LoVo (cell line): ENCODE measurements at places on chromosomes 2 and 18.

GRCh38 chr2:169528271-169528701 lies 18.8 kb downstream of the KLHL41 start:
- DNase-seq = peak; percentile 41

DNA sequence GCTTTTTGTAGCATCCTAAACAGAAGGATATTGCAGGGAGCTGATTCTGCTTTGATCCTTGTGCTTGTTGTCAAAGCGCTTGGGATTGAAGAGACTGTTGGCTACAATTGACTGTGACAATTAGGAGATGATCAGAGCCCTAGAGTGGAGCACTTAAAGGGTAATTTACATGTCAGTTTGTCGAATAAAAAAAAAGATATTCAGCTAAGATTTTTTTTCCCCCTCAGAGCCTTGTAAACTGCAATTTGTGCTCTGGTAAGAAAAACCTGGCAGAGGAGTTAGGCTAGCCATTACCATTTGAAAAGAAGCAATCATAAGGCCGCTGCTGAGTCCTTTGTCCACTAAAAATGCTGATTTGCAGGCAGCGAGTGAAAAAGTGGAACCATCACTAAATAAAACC lies 47.8 kb upstream of the ZEB2 start:
- DNase-seq = no peak

DNA sequence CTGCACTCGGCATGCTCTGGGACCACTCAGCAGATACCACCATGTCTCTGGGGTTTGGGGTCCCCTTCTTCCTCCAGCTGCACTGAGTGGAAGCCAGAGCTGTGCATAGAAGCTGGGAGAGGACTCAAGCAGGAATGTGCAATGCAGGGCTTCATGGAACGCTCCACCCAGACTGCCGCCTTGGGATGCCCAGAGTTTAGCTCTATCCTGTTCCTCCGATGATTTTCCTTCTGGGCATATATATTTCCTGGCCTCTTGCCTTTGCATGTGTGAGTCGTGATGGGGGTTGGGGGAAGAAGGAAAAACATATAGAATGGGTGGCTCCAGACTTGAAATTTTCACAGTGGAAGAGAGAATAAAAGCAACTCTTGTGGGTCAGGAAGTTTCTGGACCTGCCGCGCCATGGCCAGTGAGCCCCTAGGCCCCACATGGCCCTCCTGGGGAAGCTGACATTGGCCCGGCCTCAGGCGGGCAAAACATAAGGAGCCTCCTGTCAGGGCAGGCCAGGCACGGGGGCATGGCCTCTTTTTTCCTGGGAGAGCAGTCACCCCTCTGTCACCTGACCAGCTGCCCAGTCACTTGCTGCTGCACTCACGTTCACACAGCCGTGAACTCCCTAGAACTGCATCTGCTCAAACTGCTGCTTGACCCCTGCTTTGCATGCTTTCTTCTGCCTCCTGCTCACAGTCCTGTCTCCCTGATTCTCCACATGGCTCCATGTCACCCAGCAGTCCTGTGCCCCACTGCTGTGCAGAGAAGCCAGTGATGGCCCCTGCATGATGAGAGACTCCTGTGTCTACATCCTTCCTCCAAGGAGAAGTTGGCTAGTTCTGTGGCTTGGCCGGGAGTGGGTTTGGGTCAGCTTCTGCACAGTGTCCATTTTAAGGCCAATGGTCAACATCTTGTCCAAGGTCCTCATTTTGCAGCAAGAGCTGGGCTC lies 197.8 kb downstream of the CTIF start:
- DNase-seq = no peak

DNA sequence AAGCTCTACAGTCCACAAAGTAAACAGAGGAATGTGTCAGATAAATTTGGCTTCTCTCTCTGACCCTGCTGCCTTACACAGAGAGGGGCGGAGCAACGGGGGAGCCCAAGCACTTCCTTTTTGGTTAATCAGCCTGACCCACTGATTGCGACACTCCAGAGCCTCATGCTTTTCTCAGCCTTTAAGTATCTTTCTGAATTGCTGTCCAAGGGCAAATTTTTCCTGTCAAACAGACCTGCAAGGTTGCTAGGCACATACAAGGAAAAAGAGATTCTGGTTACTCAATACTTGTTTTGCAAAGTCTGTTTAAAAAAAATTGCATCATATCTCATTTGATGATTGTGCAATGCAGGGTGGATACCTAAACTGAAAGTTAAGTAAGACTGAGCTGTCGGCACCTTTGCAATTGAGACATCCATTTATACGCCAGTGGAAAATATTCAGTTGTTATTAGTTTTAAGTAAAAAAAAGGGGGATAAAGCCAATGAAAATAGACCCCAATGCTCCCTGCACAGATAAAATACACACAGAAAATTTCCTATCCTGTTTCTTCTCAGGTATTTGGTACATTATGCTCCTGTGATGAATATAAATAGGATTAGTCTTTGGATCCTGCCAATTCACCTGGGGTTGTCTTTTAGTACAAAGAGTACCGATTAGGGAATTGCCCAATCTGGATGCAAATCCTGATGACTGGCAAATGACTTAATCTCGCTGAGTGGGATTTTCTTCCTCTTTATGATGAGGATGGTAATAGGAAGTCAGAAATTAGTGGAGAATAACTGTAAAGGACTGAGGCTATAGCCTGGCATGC lies 260.2 kb upstream of the TRIB2 start:
- peak; percentile 64 for DNase-seq

DNA sequence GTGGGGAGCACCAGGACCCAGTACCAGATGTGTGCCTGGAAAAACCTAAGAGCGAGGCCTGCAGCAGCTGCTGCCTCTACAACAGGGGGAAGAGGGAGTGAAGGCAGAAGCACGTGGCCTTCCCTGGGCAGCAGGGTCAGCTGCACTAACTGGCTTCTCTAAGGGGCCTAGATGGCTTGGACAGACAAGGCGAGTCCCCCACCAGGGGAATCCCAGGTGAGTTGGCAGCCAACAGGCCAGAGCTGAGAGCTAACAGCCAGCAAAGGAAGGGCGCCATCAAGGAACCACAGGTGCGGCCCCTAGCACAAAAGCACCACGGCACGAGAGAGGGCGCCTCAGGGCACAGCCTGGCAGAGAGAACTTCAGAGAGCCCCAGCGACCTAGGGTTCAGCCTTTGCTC lies 19.8 kb upstream of the MAL start:
- DNase-seq = no peak

DNA sequence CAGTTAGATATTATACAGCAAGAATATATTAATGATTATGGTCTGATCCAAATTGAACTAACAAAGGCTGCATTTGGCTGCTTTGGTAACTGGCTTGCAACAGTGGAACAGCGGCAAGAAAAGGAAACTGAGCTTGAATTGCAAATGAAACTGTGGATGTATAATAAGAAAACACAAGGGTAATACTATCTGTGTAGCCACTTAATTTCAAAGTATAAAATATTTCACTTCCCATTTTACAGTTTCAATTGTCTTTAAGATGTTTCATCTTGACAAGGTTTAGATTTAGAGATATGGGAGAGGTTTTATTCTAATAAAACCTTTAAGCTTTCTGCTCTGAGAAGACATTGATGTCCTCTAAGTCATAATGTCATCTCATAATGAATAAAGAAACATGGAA lies 23.8 kb downstream of the WDR75 start:
- no peak for DNase-seq

GRCh38 chr2:207289295-207290018 lies 123.7 kb upstream of the KLF7 start:
- no peak for DNase-seq

- DNase-seq = no peak
Observed at GRCh38 chr2:151823651-151824050, 4.6 kb downstream of the ARL5A start.

- no peak for DNase-seq
Observed at GRCh38 chr2:106570316-106570715, 83.2 kb downstream of the CD8B2 start.

GRCh38 chr2:64608867-64609226 lies 44.9 kb downstream of the SERTAD2 start:
- DNase-seq = no peak

GRCh38 chr2:237863689-237864443 lies 4.4 kb downstream of the RAMP1 start:
- DNase-seq = no peak

- no peak for DNase-seq
Observed at GRCh38 chr18:8224576-8224975, 384.7 kb upstream of the RAB12 start.

- DNase-seq = no peak
Observed at GRCh38 chr2:63372549-63372948, 215.7 kb downstream of the WDPCP start.

DNA sequence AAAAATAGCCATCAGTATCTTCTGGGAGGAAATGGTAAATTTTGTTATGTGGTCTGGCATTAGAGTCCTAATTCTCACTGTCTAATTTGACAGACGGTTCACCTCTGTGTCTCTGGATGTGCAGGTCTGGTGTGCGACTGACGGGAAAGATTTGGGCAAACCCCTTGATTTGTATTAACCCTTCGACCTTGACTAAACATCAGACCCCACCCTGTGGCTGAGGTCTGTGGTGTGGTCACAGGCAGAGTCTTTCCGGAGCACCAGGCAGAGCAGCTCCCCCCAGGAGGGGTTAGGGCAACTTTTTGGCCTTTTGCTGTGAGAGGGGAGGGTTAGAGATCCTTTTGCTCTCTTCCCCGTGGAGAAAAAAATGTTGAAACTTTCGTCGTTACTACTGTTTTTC lies 6.4 kb downstream of the TWIST2 start:
- no peak for DNase-seq

GRCh38 chr18:63907664-63908063 lies at the start of gene SERPINB10:
SERPINB10 (plus strand) TSS chr18:63907958; CDS start chr18:63915511, 7,553 bp downstream.
- no peak for DNase-seq

- DNase-seq = no peak
Observed at GRCh38 chr2:236444187-236444586, 125.4 kb upstream of the ACKR3 start.

DNA sequence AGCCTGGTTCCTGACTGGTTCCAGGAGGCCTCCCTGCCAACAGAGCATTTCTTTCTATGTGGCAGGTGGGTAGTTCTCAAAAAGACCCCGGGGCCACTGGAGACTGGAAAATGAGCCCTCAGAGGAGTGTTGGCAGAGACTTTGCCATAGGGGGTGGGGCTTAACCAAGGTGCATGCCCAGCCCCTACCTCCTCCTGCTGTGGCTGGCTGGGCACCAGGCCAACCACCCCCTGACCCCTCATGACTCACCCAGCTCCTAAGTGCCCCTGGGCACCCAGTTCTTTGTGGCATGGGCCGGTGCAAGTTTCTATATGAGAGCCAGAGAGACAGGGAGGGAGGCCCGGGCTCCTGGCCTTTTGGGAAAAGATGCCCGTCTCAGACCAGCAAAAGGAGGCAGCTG lies 98.2 kb upstream of the SMAD2 start:
- DNase-seq = no peak

GRCh38 chr2:160205505-160205904 lies 5.4 kb upstream of the ITGB6 start:
- DNase-seq = peak; percentile 96

DNA sequence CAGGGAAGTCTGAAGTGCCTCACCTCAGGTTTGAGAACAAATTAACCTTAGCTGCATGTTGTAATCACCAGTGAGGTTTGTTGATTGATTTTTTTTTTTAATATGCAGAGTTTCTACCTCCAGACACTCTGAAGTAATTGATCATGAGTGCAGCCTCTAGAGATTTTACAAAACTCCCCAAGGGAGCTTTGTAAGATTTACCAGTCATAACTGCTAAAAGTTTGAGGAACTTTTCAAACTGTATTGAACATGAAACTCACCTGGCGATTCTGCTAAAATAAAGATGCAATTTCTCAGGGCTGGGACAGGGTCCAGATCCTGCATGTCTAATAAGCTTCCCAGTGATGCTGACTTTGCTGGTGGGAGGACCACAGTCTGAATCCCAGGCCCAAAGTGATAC lies 339.6 kb upstream of the DCC start:
- no peak for DNase-seq

GRCh38 chr2:14180333-14180732 lies 452.2 kb upstream of the LRATD1 start:
- no peak for DNase-seq

DNA sequence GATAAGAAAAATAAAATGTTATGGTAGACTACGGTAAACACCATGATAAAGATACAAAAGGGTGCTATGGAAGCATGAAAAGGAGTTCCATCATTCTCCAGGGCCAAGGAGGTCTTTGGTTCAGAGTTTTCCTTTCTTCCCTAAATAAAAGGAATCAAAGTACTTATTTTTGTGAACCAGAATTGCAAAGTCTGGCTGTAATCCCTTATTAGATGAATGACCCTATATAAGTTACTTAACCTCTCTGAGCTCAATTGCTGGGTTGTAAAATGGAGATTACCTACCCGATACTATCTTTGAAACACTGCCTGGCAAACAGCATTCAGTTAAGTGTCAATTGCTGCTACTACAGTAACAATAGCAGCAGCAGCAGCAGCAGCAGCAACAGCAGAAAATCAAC lies 90.0 kb downstream of the C2orf74 start:
- no peak for DNase-seq

DNA sequence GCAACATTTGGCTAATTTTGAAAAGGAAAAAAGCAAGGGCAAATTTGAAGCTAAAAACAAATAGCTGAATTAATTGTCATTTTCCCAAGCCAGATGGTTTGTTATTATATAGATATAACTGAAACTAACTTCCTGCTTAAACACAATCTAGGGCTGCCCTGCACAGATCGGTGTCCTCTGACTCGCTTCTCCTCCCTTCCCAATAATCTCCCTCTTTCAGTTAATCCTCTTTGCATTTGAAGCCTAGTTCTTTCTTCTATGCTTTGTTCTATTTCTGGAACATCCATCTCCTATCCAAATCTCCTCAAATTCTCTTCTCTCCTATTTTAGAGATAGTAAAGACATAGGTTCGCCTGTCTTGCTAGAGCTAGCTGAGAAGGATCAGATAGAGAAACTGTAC lies 328.1 kb downstream of the SLC8A1 start:
- DNase-seq = no peak

DNA sequence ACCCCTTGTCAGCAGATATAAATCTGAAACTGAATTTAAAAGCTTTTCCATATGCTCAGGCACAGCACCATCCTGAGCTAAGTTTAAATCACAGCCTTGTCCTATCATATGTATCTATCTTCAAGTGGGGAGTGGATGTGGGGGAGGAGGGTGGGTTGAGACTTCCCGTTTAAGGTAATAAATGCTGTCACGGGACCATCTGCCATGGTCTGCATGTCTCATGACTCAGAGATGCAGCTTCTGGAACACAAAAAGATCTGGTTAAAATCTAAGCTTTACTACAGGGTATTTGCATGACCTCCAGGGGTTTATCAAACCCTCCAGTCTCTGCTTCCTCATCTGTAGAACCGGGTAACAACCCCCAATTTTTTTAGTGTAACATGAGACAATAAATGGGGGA lies 377.7 kb upstream of the ST6GAL2 start:
- no peak for DNase-seq

- DNase-seq = peak; percentile 24
Observed at GRCh38 chr2:185583058-185583816, 155.4 kb upstream of the FSIP2 start.

DNA sequence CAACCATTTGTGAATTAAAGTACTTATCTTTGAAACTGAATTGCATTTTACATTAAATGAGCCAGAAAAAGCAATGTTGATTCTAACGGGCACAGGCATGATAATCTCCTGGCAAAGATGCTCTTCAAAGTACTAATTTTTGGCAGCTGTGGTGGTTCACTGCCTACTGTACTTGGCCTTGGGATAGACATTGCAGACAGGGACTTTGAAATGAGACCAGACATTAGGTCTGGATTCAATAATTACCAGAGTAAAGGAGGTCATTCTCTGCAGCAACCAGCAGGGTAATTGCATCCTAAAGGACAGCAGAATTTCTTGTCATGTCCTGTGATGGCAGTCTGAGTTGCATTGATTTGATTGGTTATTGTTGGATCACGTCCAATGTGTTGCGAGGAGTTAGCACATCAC lies 986.5 kb downstream of the TDRD15 start:
- DNase-seq = no peak

GRCh38 chr2:59540864-59541263 lies 1012.6 kb downstream of the BCL11A start:
- DNase-seq = no peak
